ENCODE measurements at places on chromosomes 5 and 9.

DNA sequence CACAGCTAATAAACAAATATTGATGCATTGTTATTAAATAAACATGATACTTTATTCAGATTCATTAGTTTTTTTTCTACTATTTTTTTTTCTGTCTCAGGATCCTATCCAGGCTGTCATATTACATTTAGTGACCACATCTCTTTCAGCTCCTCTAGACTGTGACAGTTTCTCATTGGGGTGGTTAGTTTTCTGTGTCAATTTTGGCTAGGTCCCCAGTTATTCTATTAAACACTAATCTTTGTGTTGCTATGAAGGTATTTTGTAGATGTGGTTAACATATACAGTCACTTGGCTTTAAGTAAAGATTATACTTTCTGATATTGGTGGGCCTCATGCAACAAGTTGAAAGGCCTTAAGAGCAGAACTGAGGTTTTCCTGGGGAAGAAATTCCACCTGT lies 563.0 kb downstream of the LRRC70 start:
- no peak for DNase-seq

GRCh38 chr9:37970301-37971107 lies 66.6 kb upstream of the SLC25A51 start:
- no peak for DNase-seq

DNA sequence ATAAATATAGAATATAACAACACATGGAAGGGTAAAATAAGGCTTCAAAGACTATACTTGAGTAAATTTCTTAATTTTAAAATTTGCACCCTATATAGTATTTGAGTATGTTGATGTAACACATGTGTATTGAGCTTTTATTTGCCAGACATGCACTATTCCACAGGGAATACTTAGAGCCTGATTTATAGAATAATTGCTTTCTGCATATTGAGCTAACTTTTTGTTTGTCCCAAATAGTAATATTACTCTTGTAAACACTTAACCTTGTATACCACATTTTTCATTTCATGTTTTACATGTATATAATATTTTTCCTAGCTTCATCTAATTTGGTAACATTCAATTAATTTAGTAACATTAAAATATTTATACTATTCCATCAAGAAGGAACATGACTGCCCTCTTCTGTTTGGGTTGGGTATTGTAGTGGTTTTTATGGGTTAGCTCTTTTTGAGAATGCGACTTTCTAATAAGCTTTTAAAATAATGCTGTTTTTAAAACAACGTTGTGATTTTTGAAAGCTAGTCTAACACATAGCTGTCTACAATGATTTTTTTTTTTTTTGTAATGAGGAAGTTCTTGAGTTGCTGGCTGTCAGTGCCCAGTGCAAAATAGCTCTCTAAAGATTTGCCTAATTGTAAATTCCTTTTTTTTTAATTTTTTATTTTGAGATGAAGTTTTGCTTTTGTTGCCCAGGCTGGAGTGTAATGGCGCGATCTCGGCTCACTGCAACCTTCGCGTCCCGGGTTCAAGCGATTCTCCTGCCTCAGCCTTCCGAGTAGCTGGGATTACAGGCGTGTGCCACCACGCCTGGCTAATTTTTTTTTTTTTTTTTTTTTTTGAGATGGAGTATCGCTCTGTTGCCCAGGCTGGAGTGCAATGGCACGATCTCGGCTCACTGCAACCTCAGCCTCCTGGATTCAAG lies 4.8 kb downstream of the SUB1 start:
- no peak for DNase-seq

GRCh38 chr5:67383451-67383850 lies 186.9 kb upstream of the CD180 start:
- DNase-seq: no peak

- DNase-seq: no peak
Measured at GRCh38 chr5:154203798-154204578, 13.5 kb downstream of the GALNT10 start.

DNA sequence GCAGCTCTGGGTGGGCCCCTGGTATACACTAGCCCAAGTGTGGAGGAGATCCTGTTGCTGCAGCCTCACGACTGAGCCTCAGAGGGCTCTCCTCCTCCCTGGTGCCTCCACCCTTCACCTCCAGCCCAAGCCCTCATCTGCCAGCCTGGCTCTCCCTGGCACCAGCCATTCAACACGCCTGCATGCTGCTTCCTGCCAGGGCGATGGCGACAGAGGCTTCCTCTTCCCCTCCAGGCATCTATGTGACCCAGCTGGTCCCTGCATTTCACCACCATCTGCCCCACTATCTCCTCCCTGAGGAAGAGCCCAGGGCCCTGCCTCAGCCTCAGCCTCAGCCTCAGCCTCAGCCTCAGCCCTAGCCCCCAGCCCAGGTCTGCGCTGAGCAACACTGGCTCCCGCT lies 54.8 kb upstream of the ANGPTL2 start:
- no peak for DNase-seq

DNA sequence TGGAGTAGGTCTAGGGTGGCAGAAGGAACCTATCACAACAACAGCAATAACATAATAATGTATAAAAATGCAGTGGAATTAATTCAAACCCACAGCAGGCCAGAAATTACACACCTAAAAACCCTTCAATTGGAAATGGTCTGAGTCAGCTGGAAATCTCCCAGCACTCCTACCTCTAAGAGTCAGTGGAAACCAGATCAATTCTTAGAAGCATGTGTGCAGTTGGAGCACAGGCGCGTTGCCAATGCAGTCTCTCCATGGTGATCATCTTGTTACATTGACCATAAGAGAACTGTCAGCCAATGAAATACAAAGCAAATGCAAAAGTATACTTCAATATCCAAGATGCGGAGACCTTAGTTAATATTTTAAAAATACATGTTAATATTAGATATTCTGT lies 15.1 kb upstream of the CSNK1G3 start:
- no peak for DNase-seq

- no peak for DNase-seq
Measured at GRCh38 chr5:154031937-154032489, 6.7 kb downstream of the FAM114A2 start.

- DNase-seq: no peak
Measured at GRCh38 chr9:130352586-130353285, 87.2 kb downstream of the HMCN2 start.

DNA sequence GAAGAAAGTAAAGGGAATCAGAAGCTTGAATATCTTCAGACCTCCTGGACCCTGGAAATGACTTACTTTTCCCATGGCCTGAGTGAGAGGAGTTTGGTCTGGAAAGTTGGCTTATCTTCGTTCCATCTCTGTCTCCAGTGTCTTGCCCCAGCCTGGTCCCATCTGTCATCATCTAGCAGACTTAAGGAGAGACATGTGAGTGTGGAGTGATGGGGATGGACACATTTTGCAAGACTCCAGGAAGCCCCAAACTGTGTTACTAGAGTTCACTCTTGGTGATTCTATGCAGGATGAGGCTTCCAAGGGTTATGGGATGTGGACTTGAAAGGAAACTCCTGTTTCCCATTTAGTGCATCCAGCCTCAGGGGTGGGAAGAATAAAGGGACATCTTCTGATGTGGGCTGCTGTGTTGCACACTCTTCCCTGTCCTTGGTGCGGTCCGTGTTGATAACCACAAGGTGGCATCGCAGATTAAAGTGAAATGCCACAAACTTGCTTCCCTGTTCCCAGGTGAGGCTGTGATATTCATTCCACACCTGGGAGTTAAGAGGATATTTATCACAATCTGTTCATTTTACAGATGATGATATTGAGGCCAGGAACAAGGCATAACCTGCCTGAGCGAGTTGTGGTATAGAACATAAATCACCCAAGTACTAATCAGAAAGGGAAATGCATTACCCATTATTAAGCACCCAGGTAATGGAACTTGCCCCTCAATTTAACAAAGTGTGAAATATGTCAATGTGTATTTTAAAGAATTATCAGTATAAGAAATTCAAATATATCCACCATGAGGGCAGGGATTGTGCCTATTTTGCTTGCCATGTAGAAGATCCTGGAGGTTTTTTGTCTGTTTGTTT lies 269.9 kb upstream of the PAPPA start:
- DNase-seq: no peak

GRCh38 chr9:126704892-126705766 lies 91.4 kb downstream of the LMX1B start:
- DNase-seq: peak; percentile 72

- no peak for DNase-seq
Measured at GRCh38 chr9:85978496-85978895, 37.5 kb downstream of the NAA35 start.

DNA sequence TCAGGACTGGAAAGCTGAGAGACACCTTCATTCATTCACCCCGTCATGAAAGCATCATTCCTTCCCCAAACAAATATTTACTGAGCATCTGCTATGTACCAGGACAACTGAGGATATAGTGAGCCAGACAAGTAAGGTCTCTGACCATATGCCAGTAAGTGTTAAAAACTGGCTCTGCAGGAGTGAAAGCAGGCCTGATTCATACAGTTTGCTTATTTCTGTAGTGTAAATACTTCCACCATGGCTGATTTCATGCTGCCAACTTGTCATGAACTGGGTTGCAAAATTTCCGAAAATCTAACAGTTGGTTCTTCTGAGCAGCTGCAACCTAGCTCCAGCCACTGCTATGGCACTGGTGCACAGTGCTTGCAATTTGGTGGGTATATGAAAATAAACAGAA lies 68.1 kb downstream of the YIPF5 start:
- no peak for DNase-seq

DNA sequence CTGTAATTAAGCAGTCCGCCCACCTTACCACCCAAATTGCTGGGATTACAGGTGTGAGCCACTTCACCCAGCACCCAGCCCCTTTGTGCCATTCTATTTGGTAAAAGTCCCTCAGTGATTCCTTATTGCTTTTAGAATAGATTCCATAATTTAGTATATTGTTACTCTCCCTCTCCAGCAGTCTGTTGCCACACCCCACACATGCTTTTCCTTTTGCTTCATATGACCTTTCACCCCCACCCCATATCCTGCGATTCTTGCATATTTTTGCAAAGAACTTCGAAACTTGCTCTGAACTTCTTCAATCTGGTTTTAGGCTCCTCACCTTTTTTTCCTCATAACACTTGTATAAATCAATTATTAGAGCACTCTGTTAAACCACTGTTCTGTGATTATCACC lies 100.2 kb downstream of the MTREX start:
- no peak for DNase-seq

DNA sequence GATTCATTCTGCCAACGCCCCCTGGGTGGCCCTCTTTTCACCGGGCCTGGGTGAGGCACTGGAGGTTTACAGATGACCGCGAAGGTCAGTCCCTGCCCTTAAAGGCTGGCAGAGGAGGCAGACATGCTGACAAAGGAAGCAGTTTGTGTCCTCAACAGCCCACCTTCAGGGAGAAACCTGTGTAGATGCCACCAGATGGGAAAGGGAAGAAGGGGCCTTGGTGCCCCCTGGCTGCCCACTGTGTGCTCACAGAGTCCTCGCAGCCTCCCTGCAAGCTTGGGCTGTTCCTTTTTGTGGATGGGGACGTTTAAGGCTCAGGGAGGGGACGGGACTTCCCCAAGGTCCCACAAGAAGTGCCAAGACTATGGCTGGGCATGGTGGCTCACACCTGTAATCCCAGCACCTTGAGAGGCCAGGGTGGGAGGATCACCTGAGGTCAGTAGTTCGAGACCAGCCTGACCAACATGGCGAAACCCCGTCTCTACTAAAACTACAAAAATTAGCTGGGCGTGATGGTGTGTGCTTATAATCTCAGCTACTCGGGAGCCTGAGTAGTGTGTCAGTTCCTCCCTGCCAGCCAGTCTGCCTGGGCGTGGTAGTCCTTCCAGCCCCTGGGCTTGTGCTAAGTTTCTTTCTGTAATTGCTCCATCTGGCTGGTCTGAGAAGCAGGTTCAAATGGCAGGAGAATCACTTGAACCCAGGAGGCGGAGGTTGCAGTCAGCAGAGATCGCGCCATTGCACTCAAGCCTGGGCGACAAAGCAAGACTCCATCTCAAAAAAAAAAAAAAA lies 36.2 kb downstream of the NEK6 start:
- no peak for DNase-seq

- DNase-seq: no peak
Measured at GRCh38 chr5:52468976-52469375, 318.7 kb upstream of the ITGA1 start.

DNA sequence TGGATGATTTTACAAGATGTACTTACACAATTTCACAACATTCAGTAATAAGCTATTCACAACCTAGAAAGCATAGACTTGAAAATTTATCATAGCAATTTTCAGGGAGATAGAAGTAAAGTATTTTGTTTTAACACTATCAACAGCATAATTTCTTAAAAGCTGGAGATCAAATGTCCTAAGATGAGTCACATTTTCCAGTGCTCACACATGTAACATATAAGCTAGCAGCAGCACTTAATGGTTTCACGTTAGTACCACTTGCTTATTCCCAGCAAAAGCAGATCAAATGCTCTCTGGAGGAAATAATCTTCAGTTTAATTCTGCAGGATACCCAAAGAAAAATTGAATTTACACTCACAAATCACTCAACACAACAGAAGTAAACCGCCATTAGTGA lies 6.5 kb downstream of the OR13C8 start:
- DNase-seq: no peak

GRCh38 chr5:51471630-51472029 lies 88.4 kb downstream of the ISL1 start:
- no peak for DNase-seq

GRCh38 chr5:143033535-143034250 lies 263.5 kb downstream of the ARHGAP26 start:
- no peak for DNase-seq

- DNase-seq: no peak
Measured at GRCh38 chr9:5442400-5443011, 4.8 kb upstream of the PLGRKT start.

- DNase-seq: no peak
Measured at GRCh38 chr5:112630246-112631009, 107.3 kb upstream of the APC start.

DNA sequence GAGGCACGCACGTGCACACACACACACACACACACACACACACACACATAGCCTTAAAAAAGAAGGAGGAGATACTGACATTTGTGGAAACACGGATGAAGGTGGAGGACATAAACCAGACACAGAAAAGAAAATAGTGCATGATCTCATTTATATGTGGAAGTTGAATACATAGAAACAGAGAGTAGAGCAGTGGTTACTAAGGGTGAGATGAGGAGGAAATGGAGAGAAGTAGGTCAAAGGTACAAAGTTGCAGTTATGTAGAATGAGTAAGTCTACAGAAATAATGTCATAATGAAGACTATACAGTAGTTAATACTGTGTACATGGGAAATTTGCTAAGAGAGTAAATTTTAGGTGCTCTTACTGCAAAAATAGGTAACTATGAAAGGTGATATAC lies 412.2 kb upstream of the CDH9 start:
- no peak for DNase-seq

DNA sequence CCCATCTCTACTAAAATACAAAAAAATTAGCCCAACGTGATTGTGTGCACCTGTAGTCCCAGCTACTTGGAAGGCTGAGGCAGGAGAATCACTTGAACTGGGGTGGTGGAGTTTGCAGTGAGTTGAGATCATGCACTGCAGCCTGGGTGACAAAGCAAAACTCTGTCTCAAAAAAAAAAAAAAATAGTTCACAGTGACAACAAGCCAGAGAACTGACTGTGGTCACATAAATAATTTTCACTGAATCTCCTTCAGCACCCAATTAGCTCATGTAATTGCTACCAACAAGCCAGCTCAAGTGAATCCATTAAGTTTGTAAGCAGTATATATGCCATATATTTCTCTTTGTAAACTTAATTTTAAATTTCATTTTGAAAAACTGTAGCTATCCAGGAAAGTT lies 14.5 kb upstream of the AFAP1L1 start:
- no peak for DNase-seq
